Cardiac septum (tissue), 1 donor: ENCODE measurements at places on chromosomes 6 and 20.

DNA sequence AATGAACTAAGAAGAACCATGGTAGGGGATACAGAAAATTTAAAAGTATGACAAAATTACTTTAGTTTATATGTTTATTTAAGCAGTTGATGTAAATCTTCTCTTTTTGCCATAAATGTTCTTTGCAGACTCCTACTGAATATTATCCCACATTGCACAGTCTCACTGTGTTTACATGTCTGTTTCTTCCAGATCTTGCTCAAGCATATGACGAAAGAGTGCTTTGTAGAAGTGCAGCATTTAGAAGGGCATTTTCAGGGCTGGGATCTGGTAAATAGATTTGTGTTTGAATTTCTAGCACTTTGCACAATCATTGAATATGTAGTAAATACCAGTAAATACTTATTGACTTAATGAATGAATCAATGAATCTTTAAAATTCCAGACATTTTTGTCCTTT lies 152.0 kb upstream of the EPHA7 start:
- no peak for DNase-seq

DNA sequence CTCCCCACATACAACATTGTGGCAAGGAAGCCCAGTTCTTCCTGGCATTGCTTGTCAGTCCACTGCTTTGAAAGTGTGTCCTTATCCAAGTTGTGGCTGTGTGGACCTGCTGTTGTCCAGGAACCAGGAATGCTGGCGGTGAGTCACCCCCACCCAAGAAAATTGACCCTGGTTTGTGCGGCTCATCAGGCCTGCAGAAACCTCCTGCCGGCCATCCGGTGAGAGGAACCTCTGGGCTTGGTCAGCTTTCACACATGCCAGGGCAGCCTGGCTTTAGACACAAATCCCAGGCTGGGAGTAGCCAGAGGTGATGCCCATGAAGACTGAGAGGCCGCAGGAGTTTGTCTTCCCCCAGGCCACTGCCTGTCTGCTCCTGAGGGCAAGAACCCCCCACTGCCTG lies 223.6 kb downstream of the TTLL2 start:
- DNase-seq = no peak

DNA sequence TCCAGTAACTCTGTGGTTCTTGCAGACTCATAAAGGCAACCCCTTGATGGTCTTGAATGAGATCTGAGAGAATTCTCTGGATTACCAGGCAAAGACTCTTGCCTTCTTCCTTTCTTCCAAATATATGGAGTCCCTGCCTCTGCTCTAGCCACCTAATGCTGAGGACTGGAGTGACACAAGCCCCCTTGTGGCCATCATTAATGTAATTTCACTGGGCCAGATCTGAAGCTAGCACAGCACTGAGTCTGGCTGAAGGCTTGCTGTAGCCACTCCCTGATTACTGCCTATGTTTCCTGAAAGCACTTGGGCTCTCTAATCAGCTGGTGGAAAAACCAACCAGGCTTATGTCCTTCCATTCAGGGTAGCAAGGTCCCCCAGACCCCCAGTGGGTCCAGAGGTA lies 559.3 kb upstream of the IRAK1BP1 start:
- DNase-seq = no peak

DNA sequence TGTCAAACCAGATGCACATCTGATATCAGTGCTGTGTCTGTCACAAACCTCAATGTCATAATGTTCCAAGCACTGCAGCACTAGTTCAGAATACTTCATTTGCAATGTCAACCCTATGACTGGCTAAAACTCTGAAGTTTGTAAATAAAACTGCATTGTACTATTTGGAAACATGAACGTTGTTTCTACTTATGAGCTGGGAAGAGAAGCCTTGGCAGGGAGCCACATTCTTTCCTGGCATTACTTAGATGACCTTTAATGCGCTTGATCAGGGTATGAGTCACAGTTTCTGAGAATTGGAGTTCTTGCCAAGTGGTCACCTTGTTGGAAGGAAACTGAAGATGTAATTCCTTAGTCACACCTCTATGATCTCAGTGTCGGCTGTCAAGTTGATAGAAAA lies 664.8 kb upstream of the MMS22L start:
- DNase-seq = no peak

- peak; percentile 64 for DNase-seq
Observed at GRCh38 chr6:160137989-160138835, 16.6 kb downstream of the SLC22A1 start.

- no peak for DNase-seq
Observed at GRCh38 chr6:155222506-155222905, 41.3 kb upstream of the CLDN20 start.

DNA sequence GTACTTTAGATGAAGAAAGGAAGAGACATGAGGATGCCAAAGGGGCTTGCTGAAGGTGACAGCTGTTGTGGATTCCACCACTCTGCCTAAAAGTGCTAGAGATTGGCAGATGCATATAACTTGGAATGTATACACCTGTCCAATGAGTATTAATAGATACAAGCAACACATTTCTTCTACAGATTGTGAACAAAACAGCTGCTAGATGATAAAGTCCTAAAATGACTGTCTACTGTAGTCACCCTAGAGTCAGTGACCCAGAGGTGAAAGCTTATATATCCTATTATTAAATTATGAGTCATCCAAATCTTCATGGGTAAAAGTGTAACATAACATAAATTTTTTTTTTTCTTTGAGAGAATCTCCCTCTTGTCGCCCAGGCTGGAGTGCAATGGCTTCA lies 5.2 kb downstream of the RNF217 start:
- no peak for DNase-seq

DNA sequence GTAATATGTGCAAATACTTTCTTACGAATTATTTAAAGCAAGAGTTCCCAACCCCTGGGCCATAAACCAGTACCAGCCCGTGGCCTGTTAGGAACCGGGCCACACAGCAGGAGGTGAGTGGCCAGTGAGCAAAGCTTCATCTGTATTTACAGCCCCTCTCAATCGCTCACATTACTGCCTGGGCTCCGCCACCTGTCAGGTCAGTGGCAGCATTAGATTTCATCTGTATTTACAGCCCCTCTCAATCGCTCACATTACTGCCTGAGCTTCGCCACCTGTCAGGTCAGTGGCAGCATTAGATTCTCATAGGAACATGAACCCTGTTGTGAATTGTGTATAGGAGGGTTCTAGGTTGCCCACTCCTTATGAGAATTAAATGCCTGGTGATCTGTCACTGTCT lies 142.0 kb downstream of the RNASET2 start:
- DNase-seq = no peak

- no peak for DNase-seq
Observed at GRCh38 chr20:44582311-44583025, at the start of gene PKIG. Gene PKIG, plus strand, starts transcription at chr20:44582579. Its CDS starts 31,978 bp downstream, at chr20:44614557.

- no peak for DNase-seq
Observed at GRCh38 chr6:153207617-153208016, 76.5 kb upstream of the RGS17 start.

DNA sequence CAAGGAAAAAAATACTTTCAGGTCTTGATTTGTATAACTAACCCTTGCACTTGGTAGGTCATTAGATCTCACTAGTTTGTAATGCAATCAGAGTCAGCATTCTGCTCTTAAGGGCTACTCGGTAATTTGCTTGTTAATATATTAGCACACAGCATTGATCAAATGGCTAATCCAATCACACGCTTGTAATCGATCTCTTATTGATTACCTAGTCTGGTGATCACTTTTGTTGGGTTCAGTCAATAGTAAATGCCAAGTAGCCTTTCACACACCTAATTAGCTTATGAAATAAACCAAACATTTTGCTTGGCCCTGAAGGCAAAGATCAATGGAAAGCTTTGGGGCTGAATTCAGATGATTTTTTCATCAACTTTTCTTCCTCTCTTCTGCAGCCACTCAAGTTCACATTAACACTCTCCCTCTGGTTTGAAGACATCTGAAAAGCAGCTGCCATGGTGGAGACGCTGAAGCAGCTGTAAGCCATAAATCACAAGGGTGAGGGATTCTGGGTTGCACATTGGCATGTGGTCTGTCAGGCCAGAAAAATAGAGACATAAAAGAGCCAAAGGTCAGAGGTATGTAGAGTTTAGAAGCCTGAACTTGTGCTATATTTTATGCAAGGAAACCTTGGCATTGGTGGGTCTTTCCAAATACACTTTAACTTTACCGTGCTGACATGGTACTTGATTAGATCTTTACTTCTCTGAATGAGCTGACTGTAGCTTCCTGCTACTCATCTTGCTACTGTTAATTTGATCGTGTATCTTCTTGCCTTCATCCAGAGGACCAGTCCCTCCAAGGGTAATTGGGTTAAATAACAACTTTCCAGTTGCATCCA lies 234.4 kb downstream of the SIM1 start:
- DNase-seq = no peak

- no peak for DNase-seq
Observed at GRCh38 chr6:137415127-137415833, 78.9 kb downstream of the OLIG3 start.

DNA sequence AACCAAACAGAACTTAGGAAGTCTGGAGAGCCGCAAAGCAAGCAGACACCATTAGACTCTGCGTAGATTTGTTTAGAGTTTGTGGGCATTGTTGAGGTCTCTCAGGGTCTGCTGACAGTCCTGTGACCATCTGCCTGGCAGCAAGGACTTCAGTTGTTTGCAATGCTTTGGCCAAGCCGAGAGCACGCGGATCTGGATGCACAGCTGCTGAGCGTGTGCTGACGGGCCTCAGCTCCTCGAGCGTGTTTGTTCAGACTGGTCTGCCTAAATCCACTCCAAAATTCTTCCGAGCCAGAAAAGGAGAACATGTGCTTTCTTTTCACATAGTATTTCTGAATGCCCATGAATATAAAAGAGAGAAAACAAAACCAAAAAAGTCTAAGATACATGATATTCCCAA lies 159.0 kb downstream of the ZNF217 start:
- no peak for DNase-seq
